ENCODE measurements at places on chromosomes 3 and 15.
A peak's percentile ranks its signal among the peaks of the same experiment; 100 is the strongest.

- no peak for DNase-seq
Measured at GRCh38 chr3:4987538-4988296, 8.5 kb downstream of the BHLHE40 start.

- DNase-seq: no peak
Measured at GRCh38 chr3:66693461-66694031, 192.7 kb upstream of the LRIG1 start.

DNA sequence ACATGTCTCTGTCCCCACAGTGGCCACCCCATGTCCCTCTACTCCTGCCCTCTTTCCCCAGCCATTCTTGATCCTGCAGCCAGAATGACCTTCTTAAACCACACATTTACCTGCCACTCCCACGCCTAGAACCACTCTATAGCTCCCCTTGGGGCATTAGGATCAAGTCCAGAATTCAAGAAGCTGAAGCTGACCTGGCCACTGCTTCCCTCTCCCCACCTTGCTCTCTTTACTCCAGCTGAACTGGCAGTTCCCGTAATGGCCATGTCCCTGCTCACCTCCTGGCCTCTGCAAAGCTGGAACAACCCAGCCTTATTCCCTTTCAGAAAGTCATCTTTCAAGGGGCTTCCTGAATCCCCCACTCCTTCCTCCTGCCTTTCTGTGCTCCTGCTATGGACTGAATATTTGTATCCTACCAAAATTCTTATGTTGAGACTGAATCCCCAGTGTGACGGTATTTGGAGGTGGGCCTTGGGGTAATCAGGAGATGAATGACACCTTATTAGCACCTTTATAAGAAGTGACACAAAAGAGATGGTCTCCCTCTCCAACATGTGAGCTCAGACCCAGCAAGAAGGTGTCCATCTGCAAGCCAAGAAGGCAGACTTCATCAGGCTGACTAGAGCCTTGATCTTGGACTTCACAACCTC is 3.8 kb downstream of the CSRNP1 start:
- DNase-seq: no peak

GRCh38 chr3:18337231-18337630 is 87.9 kb downstream of the SATB1 start:
- DNase-seq: no peak

DNA sequence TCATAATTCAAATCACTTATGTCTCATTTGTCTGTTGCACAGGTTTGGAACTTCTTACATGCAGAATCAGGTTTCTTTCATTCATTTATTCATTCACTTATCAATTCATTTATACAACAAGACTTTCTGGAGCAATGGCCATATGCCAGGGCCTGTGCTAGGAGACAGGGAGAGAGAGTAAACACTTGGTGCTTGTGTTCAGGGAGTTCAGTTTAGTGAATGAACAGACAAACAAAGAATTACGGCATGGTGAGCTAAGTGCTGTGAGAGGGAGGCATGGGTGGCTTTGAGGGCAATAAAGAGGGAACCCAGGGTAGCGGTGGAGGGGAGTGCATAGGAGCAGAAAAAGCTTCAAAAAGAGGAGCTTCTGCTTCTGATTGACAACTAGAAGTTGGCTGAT is 8.5 kb upstream of the IREB2 start:
- no peak for DNase-seq

DNA sequence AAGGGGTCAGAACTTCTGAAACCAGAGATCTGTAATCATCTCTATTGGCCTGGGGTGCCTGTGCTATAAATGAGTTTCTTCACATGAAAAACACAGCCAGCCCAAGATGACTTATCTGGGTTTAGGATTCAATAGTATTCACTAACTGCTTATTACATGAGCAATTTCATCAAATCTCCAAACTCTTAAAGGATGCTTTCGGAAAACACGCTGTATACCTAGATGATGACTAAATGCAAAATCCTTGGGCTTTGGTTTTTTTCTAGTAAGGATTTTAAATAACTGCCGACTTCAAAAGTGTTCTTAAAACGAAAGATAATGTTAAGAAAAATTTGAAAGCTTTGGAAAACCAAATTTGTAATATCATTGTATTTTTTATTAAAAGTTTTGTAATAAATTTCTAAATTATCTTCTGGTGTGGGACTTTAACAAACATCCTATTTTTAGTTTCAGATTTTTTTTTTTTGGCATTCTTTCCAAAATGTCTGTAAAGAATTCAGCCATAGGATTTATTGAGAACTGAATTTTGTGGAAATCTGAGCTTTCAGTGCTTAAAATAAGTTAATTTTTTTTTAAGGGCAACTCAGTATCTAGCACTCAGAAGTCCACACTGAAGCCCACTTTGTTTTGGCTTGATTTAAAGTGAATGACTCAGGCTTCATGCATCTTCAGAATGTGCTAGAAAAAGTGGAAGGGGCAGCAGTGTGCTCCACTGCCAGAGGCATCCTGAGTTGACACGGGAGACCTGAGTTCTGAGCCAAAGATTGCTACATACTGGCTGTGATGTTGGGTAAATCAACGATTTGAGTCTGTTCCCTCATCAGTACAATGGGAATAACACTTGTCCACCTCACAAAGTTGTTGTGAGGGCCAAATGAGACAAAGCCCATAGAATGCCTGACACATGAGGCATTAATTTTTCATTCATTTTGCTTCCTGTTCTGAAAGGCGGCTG is 18.7 kb downstream of the TMEM43 start:
- DNase-seq: peak; percentile 59
